ENCODE measurements at places on chromosomes 1 and 21.

DNA sequence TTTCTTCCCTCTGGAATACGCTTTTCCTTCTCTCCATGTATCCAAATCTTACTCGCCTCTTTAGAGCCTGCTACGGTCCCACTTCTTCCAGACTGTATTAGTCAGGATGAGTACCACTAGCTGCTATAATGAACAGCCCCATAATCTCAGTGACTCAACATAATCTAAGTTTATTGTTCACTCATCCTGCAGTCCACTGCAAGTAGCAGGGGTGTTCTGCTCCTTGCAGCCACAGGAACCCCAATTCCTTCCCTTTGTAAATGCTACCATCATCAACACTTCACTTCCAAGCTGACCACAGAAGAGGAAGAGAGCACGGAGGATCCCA lies 18.1 kb upstream of the LDLRAP1 start:
- no peak for DNase-seq
- H3K36me3 ChIP-seq: peaks cover 4% of the 10 kb centered on the region

- no peak overlapping the region for H3K27ac ChIP-seq
- H3K4me3 ChIP-seq: no peak overlapping the region
- H3K36me3 ChIP-seq: no peaks in the 10 kb centered on the region
These were observed 74.2 kb downstream of the SIK1 start for GRCh38 chr21:43352568-43353281.

GRCh38 chr1:68307378-68307787 lies 75.1 kb upstream of the WLS start:
- no peak overlapping the region for H3K27ac ChIP-seq
- H3K27me3 ChIP-seq: no peaks in the 10 kb centered on the region

DNA sequence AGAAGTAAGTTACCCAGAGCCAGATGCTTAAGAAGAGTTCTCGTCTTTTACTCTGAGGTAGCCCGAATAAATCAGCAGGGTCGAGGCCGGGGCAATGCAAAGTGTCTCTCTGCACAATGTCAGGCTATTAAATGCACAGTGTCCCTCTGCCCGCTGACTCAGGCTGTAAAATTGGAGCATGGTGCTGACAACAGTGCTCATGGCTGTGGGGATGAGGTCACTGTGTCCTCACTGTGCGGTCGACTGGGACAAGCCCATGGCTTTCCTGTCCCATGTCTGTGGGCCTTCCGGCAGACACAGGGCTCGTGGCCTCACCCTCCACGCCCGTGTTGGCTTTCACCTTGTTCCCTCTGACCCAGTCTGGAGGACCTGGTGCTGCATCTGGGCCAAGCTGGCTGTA lies 14.6 kb upstream of the SLC2A1 start:
- H3K4me1 ChIP-seq: peaks cover 20% of the 10 kb centered on the region
- H3K4me3 ChIP-seq: no peak overlapping the region
- no peak for DNase-seq
- no peak overlapping the region for H3K27ac ChIP-seq
- H3K27me3 ChIP-seq: no peaks in the 10 kb centered on the region

GRCh38 chr1:53323316-53323715 lies 4.6 kb downstream of the LRP8 start:
- H3K4me1 ChIP-seq: peaks cover 14% of the 10 kb centered on the region
- DNase-seq: peak; percentile 51
- H3K36me3 ChIP-seq: peaks cover 7% of the 10 kb centered on the region
- H3K27me3 ChIP-seq: no peaks in the 10 kb centered on the region
- no peak overlapping the region for H3K27ac ChIP-seq

- H3K36me3 ChIP-seq: peaks cover 2% of the 10 kb centered on the region
- H3K27me3 ChIP-seq: no peaks in the 10 kb centered on the region
- peaks cover 35% of the 10 kb centered on the region for H3K4me1 ChIP-seq
- H3K27ac ChIP-seq: no peak overlapping the region
- no peak overlapping the region for H3K4me3 ChIP-seq
- DNase-seq: no peak
These were observed 23.1 kb upstream of the DYNLT5 start for GRCh38 chr1:66729119-66729518.

DNA sequence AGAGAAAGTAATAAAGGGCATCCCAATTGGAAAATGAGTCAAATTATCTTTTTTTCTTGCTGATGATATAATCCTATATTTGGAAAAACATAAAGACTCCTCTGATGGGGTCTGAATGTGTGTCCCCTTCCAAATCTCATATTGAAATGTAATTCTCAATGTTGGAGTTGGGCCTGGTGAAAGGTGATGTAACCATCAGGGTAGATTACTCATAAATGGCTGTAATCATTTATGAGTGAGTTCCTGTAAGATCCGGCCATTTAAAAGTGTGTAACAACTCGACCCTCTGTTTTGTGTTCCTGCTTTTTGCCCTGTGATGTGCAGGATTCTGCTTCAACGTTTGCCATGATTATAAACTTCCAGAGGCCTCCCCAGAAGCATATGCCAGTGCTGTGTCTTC lies 44.3 kb upstream of the MAP1LC3C start:
- H3K27ac ChIP-seq: no peak overlapping the region
- no peak overlapping the region for H3K4me3 ChIP-seq
- DNase-seq: no peak
- no peaks in the 10 kb centered on the region for H3K27me3 ChIP-seq
